ENCODE measurements at places on chromosomes 6 and 20.

GRCh38 chr6:110475066-110475653, 1.3 kb downstream of the SLC22A16 start:
- no peak for DNase-seq

DNA sequence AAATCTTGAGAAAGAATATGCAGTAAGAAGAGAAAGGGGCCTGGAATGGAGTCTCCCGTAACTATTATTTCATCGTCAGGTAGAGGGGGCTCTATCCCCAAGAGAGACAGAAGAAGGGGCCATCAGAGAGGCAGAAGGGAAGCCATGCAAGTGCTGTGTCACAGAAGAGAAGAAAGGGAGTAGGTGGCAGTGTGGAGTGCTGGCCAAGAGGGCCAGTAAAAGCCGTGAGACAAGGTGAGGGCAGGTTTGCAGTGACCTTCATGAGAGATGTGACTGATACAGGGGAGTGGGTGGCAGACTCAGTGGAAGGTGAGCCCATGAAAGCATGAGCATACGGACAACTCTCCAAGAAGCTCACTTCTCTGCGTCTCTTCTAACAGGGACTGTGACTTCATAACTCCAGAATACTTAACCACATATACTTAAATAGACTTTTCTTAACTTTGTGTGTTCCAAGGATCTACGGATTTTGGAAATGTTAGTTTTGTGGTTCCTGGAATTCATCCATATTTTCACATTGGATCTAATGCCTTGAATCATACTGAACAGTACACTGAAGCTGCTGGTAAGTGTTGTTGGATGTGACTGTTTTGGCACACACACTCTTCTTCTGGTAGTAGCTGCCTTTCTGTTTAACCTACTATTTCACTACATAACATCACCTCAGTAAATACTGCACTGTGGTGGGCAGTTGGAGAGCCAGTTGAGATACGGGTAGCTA, 15.6 kb downstream of the PM20D2 start:
- DNase-seq, result no peak

DNA sequence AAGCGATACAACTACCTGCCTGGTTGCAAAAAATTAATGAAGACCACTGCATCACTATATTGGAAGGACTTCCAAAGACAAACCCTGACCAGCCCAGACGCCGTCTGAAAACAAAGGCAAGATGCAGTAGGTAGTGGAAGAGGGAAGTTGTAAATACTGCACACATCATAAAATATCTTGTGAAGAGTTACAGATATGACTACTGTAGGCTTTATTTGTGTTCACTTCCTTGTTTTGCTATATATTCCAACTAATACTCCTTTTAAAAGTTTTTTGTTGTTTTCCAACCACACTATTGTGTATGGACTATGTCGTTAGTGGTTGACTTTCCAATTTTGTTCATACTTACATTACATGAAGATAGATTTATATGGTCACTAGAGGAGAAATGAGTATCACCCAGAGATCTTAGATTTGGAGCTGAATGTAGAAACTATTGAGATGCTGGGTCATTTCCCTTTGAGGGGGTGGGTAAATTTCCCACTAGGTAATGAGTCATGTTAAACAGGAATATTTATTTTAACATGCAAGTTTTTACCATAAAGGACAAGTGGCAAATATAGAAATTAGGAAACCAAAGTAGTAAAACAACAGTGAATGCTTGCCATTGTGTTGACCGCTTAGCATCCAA, 16.6 kb upstream of the TXLNB start:
- no peak for DNase-seq

DNA sequence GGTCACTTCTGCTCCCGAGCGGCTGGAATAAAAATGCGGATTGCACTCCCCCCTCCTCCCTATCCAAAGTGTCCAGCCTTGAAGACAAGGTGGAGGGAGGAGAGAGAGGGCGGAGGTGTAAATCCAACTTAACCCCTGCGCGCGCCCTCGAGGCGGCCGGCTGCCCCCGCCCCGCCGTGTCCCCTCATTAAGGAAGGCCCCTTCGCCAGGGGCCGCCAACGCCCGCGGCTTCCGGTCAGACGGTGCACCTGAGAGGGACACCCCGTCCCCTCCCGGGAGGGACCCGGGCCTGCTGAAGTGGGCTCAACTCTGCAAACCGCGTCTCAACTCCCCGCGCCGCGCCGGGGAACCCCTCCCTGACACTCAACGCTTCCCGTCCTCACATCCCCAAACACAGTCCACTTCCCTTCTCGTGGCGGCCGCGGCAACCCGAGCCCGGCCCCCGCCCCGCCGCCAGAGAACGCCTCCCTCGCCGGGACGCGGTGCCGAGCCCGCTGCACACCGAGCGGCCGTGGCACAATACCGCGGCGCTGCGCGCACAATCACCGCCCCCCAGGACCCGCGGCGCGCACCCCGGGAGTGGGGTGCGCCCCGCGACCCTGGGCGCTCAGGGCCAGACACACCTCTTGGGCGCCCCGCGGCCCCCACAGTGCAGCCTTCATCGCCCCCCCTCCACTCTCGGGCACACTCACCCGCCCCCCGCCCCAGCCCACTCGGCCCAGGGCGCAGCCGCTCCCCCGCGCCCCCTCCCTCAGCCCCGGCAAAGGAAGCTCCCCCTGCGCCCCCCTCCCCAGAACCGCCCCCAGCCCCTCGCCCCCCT, 102.5 kb downstream of the NOL4L start:
- no peak for DNase-seq

DNA sequence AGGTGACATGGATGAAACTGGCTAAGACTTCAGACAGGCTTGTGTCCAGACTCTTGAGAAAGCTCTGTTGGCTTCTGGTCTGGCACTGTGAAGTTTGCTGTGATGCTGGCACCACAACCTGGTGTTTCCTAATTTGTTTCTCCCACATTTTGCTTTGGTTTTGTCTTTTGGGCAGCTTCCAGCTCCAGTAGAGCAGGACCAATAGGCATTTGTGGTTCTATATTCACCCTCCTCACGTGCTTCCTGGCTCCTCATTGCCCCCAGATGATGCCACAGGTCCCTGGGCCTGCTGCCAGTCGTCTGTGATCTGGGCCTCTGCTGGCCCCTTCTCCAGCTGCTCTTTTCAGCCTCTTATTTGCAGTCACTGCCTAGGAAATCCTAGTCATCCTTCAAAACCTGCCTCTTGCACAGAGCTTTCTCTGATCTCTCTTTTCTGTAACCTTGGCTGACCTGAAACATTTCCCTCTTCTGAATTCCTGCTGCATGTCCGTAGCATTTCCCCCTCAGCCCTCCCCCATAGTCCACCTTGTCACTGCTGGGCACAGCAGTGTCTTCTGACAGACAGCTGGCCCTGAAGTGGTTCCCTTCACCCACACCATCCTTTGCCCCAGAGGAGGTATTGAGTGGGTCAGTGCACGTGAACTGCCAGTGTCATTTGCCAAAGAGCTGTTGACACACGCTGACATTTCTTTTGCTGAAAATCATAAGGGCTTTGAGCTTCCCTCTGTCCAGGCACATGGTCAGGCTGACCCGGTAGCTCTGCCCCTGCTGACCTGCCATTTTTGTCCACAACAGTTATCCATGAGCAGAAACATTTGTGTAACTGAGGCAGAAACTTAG, 63.0 kb downstream of the PTPN1 start:
- DNase-seq, result peak; percentile 80

DNA sequence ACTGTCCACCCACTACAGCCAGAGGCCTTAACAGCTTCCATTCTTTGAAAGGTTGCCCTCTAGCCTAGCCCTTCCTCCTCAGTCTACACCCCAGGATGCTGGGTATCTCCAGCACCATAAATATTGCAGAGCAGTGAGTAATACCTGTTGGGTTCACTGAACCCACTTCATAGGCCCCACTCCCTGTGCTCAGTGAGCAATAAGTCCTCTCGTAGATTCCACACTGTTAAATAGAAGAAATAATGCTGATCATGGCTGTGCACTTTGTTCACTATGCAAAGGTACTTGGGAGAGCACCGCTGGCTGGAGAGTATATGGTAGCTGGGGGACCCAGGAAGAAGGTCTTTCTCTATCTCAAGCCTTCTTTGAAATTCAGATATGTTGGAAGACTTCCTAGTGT, 87.3 kb downstream of the RSPH3 start:
- no peak for DNase-seq

DNA sequence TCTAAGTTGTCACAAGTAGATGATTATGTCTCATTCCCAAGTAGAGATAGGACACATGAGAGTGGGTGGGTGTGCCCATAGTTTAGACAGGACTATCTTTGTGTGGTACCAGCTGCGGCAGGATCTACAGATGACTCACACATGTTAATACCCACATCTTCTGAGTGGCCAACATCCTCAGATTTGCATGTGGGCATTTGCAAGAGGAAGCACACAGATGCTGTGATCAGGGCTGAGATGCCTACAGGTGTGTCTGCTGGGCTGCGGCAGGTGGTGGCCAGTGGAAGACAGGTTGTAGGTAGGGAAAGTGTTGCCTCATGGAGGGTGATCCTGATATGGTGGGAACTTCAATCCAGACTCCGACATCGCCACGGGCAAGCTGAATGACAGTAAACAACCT, 50.8 kb downstream of the UTRN start:
- DNase-seq, result no peak

DNA sequence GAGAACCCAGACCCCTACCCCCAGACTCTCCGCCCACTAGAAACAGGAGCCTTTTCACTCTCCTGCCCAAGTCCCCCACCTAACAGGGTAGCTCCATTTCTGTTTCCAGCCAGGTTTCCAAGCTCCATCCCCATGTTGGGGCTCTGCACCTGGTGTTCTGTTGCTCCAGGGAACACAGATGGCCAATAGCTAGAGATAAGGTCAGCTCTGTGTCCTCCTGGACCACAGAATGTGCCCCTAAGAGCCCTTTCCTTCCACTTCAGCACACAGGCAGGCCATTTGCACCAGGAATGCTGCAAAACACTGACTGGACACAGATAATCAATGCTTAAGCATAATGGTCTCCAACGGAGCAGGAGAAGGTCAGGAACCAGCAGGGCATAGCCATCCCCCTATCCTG, 159.4 kb downstream of the QRSL1 start:
- no peak for DNase-seq

Measured in AG09309 (cell line).